Caco-2 (cell line): ENCODE measurements at places on chromosomes 6 and 20.
A peak's percentile ranks its signal among the peaks of the same experiment; 100 is the strongest.

DNA sequence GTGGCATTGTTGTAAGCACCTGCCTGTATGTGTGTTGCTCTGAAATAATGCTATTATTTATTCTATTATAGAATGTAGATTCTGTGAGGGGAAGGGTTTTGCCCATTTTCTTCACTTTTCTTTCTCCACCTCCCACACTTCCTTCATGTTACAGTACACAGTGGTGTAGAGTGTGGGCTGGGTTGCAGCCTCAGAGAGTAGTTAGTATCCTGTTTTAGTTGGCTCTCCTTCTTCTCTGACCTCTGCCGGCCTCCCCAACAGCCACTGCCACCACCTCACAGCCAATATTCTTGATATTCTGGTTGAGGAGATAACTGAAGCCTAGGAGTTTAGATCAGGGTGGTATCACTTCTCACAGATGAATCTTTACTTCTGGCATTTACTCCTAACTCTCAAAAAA lies 143.4 kb downstream of the BCKDHB start:
- DNase-seq: no peak

- DNase-seq: no peak
These were observed 277.1 kb downstream of the KHDC1L start for GRCh38 chr6:72948153-72948552.

DNA sequence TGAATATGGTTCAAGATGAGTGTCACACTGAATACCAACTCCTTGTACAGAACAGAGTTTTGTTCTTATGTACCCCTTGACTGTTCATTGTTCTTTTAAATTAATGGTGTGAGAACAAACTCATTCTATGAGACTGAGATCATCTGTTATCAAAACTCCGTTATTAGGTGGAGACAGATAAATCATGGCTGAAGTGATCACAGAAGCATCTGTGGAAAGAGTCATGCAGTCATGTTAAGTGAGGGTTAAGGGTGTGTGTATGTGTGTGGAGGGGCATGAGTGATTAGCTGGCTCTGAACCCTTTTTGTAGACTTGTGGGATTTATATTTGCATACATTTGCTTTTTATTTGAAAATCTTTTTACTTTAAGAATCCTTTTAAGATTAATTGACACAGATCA lies 24.7 kb downstream of the ADGRG6 start:
- no peak for DNase-seq

- DNase-seq: peak; percentile 75
These were observed 42.0 kb upstream of the PLCG1 start for GRCh38 chr20:41095110-41095969.

DNA sequence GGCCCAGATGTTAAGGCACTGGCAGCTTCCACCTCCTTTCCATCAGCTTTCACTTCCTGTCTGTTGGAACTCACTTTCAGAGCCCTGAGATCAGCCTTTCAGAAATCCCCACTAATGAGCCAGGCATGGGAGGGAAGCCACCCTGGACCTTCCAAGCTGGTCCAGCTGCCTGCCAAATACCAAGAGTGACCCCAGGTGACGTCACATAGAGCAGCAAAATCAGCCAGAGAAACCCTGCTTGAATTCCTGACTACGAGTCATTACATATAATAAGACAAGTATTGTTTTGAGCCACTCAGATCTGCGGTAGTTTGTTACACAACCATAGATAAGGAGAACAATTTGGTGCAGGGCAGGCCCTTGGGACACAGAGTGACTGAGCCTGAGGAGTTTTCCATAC lies 556.0 kb upstream of the JAG1 start:
- peak; percentile 69 for DNase-seq

- DNase-seq: no peak
These were observed 122.9 kb upstream of the AFDN start for GRCh38 chr6:167703781-167704180.

- DNase-seq: no peak
These were observed 27.0 kb upstream of the AVP start for GRCh38 chr20:3111507-3111906.

GRCh38 chr6:105900125-105900937 lies 185.8 kb upstream of the PRDM1 start:
- no peak for DNase-seq

GRCh38 chr6:108752733-108753590 lies 95.3 kb upstream of the ARMC2 start:
- no peak for DNase-seq

DNA sequence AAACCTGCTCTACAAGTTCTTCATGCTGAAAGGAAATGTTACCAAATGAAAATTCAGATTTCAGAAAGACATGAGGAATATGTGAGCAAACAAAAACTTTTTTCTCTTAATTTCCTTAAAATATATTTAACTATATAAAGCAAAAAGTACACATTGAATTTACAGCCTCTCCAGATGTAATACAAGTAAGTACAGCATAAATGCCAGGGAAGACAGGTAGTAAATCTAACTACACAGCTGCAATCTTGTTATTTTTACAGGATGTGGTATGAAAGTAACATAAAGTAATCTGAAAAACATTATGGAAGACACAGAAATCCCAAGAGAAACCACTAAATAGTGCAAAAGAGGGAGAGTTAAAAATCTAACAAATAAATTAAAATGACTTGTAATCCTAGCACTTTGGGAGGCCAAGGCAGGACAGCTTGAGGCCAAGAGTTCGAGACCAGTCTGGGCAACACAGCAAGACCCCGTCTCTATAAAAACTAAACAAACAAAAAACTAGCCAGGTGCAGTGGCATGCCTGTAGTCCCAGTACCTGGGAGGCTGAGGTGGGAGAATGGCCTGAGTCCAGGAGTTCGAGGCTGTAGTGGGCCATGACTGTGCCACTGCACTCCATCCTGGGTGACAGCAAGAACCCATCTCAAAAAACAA lies 50.7 kb downstream of the FAM8A1 start:
- DNase-seq: no peak

DNA sequence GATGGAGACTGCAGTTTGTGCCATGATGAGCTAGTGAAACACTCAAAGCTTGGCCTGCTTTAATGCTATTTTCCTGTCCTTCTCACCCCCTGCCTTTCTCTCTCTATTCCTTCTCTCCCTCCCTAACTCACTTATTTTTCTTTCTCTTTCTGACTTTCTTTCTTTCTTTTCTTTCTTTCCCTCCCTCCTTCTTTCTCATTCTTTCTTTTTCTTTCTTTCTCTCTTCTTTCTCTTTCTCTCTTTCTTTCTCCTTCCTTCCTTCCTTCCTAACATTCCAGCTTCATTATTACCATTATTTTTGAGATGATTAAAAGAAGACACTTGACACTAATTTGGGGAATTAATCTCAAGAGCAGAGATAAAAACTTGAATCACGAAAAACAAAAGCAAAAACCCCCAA lies 39.5 kb upstream of the SLC22A23 start:
- DNase-seq: no peak

GRCh38 chr6:132506869-132507808 lies 5.8 kb downstream of the STX7 start:
- no peak for DNase-seq

DNA sequence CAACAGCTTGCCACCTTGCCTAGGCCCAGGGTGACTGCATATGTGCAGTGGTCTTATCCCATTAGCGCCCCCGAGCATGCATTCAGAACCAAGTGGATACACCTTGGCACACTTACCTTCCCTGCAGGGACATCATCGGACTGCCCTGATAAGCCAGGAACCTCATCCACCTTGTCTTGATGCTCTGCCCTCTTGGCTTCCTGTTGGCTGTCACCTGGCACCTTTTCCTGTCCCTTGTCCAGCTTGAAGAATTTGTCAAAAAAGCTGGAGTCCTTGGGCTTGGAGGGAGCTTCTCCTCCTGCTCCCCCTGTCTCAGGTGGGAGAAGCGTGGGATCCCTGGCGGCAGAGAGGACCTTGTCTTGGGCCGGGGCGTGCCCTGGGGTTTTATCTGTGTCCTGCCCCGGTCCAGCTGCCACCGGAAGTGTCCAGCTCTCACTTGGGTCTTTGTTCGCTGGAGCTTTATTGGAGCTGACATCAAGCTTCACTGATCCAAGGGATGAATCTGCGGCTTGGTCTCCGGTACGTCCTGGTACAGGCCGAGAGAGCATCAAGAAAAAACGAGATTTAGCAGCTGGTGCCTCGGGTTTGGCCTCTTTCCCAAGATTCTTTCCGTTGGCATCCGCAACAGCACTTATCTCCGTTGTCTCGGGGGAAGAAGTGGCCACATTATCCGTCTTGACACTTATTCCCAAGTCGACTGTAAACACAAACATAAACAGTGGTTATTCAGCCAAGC lies 42.0 kb downstream of the BCAS1 start:
- no peak for DNase-seq

DNA sequence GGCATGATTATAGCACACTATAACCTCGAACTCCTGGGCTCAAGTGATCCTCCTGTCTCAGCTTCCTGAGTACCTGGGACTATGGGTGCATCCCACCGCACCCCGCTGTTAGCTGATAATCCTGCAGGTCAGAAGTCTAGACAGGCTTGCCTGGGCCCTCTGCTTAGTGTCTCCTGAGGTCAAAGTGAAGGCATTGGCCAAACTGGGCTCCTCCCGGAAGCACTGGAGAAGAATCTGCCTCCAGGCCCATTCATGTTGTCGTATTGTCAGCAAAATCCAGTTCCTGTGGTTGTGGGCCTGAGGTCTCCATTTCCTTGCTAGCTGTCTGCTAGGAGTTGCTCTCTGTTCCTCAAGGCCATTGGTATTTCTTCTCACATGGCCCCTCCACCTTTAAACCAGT lies 6.3 kb upstream of the MROH8 start:
- no peak for DNase-seq

- DNase-seq: no peak
These were observed 9.5 kb downstream of the TXNDC5 start for GRCh38 chr6:7901056-7901455.

DNA sequence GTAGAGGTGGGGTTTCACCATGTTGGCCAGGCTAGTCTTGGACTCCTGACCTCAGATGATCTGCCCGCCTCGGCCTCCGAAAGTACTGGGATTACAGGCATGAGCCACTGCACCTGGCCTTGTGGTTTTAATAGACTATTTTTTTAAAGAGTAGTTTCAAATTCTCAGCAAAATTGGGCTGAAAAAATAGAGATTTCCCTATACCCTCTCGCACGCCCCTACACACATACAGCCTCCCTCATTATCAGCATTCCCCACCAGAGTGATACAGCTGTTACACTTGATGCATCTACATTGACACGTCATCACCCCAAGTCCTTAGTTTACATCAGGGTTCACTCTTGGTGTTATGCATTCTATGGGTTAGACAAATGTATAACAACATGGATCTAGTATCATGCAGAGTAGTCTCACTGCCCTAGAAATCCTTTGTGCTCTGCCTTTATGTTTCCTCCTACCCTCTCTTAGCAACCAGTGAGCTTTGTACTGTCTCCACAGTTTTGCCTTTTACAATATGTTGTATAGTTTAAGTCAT lies 103.6 kb downstream of the CDYL start:
- no peak for DNase-seq

GRCh38 chr6:21508753-21509152 lies 84.8 kb upstream of the SOX4 start:
- no peak for DNase-seq

- peak; percentile 69 for DNase-seq
These were observed 29.8 kb downstream of the KCNS1 start for GRCh38 chr20:45070932-45071632.

DNA sequence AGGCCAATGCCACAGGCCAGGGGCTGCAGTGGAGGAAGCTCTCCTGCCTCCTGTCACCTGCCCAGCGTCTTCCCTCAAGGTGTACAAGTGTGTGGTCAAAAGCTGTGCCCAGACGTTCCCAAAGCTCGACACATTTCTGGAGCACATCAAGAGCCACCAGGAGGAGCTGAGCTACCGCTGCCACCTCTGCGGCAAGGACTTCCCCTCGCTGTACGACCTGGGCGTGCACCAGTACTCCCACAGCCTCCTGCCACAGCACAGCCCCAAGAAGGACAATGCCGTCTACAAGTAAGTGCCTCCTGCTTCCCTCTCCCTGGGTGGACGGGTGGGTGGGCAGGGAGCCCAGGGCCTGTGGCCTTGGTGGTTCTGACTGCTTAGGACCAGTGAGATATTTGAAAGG lies 38.2 kb downstream of the ZNF341 start:
- DNase-seq: no peak

DNA sequence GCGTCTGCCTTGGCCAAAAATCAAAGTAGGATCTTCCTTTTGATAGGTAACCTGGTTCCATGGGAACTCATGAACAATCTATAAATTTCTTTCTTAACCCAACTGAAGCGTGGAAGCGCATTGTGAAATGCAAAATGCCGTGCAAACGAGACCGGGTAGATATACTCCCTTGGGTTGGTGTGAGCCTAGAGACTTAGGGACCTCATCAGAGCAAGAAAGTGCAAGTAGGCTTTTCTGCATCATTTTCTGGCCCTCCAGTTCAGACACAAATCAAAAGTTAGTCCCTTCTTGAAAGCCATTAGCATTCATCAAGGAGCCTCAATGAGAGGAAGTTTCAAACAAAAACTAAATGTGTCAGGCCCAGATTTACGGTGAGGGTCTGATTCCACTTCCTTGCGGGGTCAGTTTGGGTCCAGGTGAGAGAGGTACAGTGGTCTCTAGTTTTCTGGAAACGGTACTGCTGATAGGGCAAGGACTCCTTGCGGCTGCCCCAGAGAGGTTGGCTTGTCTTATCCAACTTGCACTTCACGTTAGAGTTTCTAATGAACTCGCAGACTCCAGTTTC lies 5.3 kb upstream of the ZNF184 start:
- DNase-seq: no peak

DNA sequence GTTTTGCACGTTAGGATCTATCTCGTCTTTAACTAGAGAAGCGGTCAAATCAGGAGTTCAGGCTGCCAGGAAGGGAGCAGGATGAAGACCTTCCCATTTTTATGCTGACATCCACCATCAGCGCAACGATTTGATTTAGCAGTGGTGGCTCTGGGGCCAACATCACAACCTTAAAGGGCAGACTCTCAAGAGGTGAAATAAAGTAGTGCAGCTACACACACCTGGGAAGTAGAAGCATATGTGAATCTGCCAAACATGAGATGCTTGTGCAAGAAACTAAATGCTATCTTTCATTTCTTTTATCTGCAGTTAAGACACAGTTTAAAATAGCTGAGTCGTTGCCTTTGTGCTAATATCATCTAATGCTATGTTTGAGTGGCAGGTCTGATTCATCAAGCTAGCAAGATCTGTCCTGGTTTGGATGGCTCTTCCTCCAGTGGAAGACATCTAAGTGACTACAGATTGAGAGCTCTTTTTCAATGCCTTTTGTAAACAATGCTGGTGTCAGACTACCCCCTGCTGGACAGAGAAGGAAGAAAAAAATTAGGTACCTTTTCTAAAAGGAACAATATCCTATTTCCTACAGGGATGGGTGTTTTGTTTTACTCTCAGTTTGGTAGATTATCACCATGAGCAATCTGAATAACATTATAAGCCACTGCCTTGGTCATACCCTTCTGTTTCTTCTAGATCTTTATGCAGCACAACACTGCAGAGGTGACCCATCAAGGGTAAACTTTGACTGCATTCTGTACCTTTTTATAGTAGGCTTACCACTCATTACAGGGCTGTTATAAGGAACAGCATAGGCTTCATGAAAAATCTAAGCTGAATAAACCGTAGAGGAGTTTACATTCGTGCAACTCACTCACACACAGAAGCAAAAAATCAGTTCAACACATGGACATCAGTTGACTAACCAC lies 171.6 kb upstream of the FBXL4 start:
- DNase-seq: no peak
